Stimulated activated CD4-positive, alpha-beta T cell treated with anti-CD3 and anti-CD28 coated beads, Interleukin-1b, Interleukin-23, amount 100 ng/mL, for 1 hour (primary cell): ENCODE measurements at places on chromosomes 7 and 10.

GRCh38 chr10:26556748-26557640 lies 118.9 kb downstream of the APBB1IP start:
- no peak for DNase-seq

GRCh38 chr7:92292981-92293380 lies 47.2 kb downstream of the ANKIB1 start:
- no peak for DNase-seq

GRCh38 chr7:95881597-95881996 lies 109.2 kb downstream of the DYNC1I1 start:
- DNase-seq: no peak

- DNase-seq: no peak
Observed at GRCh38 chr7:15764851-15765382, 78.4 kb upstream of the MEOX2 start.

DNA sequence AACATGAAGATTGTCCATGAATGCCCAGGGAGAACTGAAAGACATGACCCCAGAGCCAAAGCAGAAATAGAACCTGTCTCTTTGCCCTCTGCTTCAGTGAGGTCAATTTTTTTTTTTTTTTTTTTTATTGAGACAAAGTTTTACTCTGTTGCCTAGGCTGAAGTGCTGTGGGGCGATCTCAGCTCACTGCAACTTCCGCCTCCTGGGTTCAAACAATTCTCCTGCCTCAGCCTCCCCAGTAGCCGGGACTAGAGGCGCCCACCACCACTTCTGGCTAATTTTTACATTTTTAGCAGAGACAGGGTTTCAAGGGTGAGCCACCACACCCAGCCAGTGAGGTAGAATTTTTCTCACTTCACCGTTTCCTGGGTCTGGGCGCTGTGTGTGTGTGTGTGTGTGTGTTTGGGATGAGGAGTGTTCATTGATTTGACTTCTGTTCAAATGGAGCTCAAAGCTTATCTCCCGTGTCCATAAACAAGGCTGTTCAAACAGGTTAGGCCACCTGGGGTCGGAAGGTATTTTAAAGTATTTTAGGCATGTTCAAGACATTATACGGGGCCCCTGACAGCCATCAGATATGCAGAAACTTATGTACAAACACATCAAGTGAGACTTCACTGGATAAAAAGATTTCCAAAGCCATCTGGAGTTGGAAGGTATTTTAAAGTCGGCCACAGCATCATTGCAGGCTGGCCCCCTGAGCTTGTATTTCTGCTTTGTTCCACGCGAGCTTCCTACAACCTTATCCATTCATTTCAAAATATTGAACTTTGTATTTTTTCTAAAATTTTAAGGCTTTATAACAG lies 93.8 kb downstream of the MAP3K8 start:
- DNase-seq: no peak

GRCh38 chr7:25750744-25751508 lies 401.1 kb upstream of the NFE2L3 start:
- no peak for DNase-seq

DNA sequence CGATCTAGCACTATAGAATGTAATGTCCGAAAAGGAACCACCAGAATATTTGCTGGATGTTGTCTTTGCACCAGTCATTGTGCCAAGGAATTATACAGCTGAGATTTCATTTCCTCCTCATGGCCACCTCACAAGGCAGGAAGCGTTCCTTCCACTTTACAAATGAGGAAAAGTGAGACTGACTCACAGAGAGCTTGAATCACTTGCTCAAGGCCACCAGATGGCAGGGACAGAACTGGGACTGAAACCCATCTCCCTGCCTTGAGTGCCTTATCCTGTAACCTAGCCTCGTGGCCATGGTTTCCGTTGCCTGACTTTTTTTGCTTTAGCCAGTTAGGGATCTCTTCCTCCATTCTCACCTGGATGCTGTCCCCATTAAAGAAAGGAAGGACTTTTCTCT lies 44.7 kb upstream of the PDZD8 start:
- DNase-seq: no peak

GRCh38 chr7:88490874-88491273 lies 184.2 kb upstream of the STEAP4 start:
- DNase-seq: no peak

- no peak for DNase-seq
Observed at GRCh38 chr7:105831824-105832535, 44.4 kb downstream of the ATXN7L1 start.

DNA sequence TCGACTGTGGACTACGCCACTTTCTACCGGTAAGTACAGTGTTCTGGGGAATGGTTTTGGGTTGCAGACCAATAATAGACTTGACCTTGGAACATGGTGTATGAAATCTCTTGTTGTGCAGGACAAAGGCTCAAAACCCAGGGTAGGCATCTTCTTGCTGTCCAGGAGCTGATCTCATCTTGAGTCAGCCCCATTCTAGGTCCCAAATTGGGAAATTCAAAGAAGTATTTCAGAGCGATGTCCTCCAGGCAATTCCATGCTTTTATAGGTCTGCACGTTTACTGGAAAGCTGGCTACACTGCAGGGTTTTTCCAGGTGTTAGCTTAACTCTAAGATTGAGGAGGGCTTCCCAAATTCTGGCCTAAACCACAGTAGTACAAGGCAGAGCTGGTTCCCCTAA lies 180.7 kb downstream of the BMPER start:
- DNase-seq: no peak

GRCh38 chr7:99028261-99028973 lies 115.5 kb downstream of the SMURF1 start:
- DNase-seq: no peak

- no peak for DNase-seq
Observed at GRCh38 chr10:34565934-34566333, 249.2 kb downstream of the PARD3 start.

- no peak for DNase-seq
Observed at GRCh38 chr7:30658479-30659074, 23.7 kb downstream of the CRHR2 start.

DNA sequence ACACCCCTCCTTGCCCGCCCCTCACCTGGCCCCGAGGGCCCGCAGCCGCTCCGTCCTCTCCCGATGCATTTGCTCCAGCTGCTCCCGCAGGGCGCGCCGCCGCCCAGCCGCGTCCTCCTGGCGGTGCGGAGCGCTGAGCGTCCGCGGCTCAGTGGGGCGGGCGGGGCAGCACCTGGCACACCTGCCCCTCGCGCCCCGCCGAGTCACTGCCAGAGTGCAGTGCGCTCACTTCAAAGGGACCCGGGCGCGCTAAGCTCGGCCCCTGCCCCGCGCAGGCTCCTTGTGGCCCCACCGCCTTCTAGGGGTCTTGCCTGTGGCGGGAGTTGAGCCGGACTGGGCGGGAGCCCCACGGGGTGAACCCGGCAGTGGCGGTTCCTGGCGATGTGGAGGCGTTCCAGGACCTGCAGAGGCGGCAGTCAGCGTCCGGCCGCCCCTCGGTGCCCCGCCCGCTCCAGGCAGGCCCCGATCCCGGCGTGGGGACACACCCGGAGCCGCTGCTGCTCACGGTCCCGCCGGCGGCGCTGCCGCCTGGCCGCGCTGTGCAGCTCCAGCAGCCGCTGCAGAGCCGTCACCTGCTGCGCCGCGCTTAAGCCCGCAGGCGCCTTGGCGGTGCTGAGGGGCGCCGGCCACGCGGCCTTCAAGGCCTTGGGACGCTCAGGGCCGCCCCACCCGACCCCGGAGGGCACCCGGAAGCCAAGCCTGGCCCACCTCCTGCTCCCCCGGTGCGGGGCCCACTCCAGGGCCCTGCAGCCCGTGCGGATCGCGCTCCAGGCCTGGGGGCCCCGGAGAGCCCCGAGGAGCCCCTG lies 6.7 kb downstream of the ATP6V1F start:
- no peak for DNase-seq

GRCh38 chr10:5840314-5841307 lies 27.4 kb upstream of the GDI2 start:
- no peak for DNase-seq

DNA sequence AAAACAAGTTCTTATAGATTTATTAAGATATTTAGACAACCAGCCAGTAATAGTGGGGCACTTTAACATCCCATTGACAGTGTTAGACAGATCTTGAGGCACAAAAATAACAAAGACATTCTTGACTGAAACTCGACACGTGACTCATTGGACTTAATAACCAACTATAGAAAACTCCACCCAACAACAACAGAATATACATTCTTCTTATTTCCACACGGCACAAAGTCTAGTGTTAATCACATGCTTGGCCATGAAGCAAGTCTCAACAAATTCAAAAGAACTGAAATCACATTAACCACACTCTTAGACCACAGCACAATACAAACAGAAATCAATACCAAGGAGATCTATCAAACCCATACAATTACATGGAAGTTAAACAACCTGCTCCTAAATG lies 138.1 kb downstream of the ARL5B start:
- DNase-seq: no peak

GRCh38 chr10:27252267-27253000 lies 11.8 kb upstream of the ACBD5 start:
- peak; percentile 81 for DNase-seq

- DNase-seq: no peak
Observed at GRCh38 chr7:45566386-45566785, 7.8 kb upstream of the ADCY1 start.

- no peak for DNase-seq
Observed at GRCh38 chr7:12749069-12749468, 61.6 kb downstream of the ARL4A start.

DNA sequence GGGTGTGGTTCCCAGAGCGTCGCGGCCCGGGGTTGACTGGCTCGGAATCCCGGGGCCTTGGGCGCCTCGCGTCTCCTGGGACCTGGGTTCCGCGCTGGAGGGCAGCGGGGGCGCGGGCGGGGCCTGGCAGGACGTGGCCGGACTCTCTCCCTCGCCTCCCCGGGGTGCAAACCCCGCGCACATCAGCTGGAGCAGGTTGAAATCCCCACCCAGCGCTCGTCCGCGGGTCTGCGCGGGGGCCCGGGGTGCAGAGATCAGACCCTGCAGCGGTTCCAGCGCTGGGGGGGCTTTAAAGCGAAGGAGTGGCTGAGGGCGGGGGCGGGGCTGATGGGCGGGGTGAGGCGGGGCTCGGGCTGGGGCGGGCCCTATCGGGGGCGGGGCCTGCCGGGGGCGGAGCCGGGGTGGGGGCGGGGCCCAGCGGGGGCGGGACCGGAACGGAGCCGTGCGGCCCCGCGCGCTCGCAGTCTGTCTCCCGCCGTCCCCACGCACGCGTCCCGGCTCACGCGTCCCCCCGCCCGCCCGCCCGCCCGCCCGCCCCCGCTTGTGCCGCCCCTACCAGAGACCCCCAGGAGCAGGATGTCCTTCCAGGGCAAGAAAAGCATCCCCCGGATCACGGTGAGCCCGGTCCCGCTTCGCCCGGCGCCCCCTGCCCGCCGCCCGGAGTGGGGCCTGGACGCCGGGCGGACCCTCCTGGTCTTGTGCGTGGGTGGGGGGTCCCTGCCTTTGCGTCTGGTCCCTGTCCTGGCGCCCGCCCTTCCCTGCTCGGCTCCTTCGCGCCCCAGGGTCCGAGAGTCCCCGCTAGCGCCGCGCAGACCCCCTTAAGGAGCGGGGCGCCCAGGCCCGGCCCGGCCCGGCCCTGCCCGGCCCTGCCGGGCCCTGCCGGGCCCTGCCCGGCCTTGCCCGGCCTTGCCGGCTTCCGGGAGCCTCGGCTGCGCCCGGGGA lies at the start of gene DPYSL4:
Gene DPYSL4, plus strand, starts transcription at position 461 of the 942 bp plus-strand sequence. Its CDS starts 116 bp downstream, at position 577.
- DNase-seq: no peak

DNA sequence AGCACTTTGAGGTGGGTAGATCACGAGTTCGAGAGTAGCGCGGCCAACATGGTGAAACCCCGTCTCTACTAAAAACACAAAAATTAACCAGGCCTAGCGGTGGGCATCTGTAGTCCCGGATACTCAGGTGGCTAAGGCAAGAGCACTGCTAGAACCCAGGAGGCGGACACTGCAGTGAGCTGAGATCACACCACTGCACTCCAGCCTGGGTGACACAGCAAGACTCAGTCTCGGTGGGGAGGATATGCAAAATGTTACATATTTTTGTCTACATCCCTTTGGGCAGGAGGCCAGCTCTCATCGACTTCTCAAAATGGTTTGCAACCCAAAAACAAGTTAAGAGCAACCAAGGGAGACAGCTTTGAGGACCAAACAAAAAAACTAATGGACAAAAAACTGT lies 8.2 kb downstream of the ATE1 start:
- DNase-seq: no peak

DNA sequence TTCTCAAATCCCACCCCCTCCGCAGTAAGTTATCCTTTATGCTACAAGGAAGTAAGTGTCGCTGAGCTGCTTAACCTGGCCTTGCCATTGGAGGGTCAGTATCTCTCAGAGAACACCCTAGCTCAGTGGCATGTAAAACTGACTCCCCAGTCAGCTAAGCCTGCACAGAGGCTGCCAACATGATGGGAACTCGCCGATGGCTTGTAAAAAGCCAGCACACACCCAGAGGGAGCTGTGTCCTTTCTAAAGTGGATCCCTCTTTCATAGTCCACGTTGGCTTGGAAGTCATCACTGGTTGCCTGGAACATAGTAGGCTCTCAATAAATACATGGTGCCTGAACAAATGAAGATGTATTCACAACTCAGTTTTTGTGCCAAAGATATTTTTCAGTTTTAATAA lies 249.1 kb upstream of the YAE1 start:
- no peak for DNase-seq

DNA sequence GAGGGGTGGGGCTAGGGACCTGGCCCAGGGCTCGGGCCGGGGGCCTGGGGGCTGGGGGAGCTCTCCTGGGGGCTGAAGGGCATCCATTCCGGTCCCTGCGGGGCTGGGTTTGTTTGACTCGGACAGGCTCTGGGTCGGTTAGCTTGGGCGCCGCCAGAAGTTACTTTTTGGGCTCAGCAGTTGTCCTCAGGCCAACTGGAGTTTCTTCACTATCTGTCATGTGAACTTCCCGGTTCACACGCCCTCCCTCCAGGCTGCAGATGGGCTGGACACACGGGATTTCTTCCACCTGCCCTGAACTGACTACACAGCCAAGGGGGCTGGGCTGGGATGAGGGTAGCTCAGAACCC lies 3.8 kb downstream of the SLC4A2 start:
- no peak for DNase-seq

GRCh38 chr7:47007471-47007870 lies 574.4 kb downstream of the TNS3 start:
- no peak for DNase-seq

GRCh38 chr10:33095867-33096815 lies 138.1 kb upstream of the ITGB1 start:
- no peak for DNase-seq

- DNase-seq: no peak
Observed at GRCh38 chr7:110839866-110840265, 251.1 kb upstream of the LRRN3 start.

DNA sequence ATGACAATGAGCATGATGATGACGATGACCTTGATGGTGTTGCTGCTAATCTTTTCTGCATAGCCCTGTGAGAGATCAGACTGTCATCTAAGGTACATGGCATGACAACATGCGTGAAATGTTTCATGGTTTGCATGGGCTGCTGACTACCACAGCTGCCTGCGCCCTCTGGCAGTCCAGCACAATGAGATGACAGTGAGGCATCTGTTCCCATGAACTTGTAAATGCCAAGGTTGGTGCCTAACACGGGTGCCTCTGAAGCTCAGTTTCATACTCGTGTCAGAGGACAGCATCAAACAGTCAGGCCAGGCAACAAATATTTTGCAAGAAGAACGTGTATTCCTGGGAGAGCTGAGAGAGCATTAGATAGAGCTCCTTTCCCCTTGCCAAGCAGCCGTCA lies 122.0 kb upstream of the PRKCQ start:
- DNase-seq: no peak
